ENCODE measurements at places on chromosomes 5 and 9. TPM values are rescaled to one million over a fixed set of nuclear protein-coding genes. Genes with fewer than 3 reads are reported as not detected.

DNA sequence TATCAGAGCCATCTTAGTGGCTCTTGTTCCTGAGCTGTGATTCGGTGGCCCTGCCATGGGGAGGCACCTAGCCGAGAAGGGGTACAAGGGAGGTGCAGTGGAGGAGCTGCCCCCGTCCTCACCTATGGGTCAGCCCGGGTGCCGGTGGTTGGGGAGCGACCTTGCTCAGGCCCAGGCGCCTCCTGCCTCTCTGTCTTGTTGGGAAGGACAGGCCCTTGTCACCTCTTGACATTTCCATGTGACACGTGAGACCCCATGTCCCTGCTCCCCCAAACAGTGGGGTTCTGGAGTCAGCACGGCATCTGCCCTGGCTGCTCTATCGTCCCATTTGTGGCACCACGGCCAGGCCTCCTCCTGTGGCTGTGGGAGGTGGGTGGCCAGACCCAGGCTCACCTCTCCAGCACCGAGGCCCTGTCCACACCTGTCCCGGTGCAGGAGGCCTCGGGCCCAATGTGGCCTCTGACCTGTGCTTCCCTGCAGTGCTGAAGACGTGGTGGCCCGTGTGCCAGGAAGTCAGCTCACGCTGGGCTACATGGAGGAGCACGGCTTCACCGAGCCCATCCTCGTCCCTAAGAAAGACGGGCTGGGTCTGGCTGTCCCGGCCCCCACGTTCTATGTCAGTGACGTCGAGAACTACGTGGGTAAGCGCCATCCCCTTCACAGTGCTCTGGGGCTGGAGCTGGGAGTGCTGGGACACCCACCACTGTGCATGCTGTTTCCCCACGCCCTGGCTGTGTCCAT is 68.9 kb downstream of the PHF2 start:
- peak; percentile 51 for DNase-seq
- no peak overlapping the region for H3K4me3 ChIP-seq

GRCh38 chr9:83322438-83322837 is 215.8 kb downstream of the FRMD3 start:
- no peak overlapping the region for H3K27ac ChIP-seq
- no peak for DNase-seq
- H3K36me3 ChIP-seq: peaks cover 17% of the 10 kb centered on the region
- H3K27me3 ChIP-seq: peaks cover 7% of the 10 kb centered on the region
- H3K4me3 ChIP-seq: no peak overlapping the region
- no peaks in the 10 kb centered on the region for H3K4me1 ChIP-seq

GRCh38 chr5:159184858-159185381 is 24.4 kb downstream of the RNF145 start:
- no peak for DNase-seq
- H3K27ac ChIP-seq: peak overlapping the region; percentile 80
- no peaks in the 10 kb centered on the region for H3K27me3 ChIP-seq
- peaks cover 6% of the 10 kb centered on the region for H3K36me3 ChIP-seq
- peaks cover 35% of the 10 kb centered on the region for H3K4me1 ChIP-seq
- H3K4me3 ChIP-seq: peak overlapping the region; percentile 25

DNA sequence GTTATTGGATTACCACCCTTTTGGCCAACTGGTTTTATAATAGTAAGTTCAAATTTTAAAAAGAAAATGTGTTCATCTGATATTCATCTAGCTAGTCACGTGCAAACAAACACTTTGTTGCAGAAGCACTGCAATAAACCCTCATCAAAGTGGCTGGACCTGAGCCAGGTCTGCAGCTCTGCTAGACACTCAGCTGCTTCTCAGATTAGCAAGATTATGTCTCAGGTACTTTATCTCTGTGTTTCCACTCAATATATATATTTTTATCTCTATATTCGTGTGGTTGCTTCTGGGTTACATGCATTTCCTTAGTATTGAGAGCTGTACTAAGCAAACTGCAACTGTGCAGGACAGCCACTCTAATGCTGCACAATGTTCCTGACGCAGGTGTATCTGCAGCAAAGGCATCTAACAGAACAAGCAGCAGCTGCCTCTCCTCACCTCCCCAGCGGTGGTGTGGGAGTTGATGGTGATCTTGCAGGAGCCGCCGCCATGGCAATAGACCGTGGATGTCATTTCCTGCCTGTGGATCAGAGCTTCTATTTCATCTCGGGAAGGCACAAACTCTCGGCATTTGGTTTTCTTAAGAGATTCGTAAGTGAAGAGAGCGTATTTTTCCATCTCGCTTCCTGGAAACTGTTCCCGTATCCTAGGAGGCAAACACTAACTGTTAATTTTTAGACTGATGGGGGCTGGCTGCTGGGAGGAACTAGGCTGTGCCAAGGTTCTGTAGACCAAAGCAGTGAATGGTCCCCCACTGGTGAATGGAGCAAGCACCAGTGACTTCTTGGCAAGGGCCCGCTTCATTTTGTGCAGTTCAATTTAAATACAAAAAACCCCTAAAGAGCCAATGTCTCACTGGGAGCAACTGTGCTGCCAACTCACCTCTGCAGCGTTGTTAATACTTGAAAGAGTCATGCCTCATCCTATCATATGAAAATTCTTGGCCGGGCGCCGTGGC is 56.7 kb upstream of the RETREG1 start:
- no peak overlapping the region for H3K4me3 ChIP-seq
- no peak overlapping the region for H3K27ac ChIP-seq
- H3K36me3 ChIP-seq: no peaks in the 10 kb centered on the region
- DNase-seq: no peak

SLCO4C1 gene
- total RNA-seq: 1.1 TPM

Data from natural killer cell treated with Interleukin-12 subunit alpha and Interleukin-12 subunit beta and Interleukin-15 and Interleukin-18, amount 100 ng/mL, for 72 hours (primary cell).